ENCODE measurements at places on chromosomes 3 and 15.
A peak's percentile ranks its signal among the peaks of the same experiment; 100 is the strongest.

- no peak for DNase-seq
Measured at GRCh38 chr3:179375091-179375999, 27.8 kb downstream of the MFN1 start.

- no peak for DNase-seq
Measured at GRCh38 chr15:90174140-90174875, 26.8 kb upstream of the SEMA4B start.

DNA sequence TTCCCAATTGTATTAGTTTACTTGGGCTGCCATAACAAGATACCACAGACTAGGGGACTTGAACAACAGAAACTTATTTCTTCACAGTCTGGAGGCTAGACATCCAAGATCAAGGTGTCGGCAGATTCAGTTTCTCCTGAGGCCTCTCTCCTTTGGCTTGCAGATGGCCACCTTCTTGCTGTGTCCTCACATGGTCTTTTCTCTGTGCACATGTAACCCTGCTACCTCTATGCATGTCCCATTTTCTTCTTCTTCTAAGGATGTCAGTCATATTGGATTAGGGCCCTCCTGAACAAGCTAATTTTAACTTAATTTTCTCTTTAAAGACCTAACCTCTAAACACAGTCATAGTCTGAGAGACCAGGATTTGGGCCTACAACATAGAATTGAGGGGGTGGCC is 336.7 kb upstream of the WNT5A start:
- no peak for DNase-seq

GRCh38 chr15:31609258-31609681 is 282.6 kb downstream of the KLF13 start:
- DNase-seq: peak; percentile 46

Data from glutamatergic neuron (in vitro differentiated cells).